ENCODE measurements at places on chromosomes 6 and 20.

- no peak for DNase-seq
Observed at GRCh38 chr6:133888929-133889556, at the start of gene TCF21. Gene TCF21, plus strand, starts transcription at chr6:133889113. Its CDS starts 285 bp downstream, at chr6:133889398.

DNA sequence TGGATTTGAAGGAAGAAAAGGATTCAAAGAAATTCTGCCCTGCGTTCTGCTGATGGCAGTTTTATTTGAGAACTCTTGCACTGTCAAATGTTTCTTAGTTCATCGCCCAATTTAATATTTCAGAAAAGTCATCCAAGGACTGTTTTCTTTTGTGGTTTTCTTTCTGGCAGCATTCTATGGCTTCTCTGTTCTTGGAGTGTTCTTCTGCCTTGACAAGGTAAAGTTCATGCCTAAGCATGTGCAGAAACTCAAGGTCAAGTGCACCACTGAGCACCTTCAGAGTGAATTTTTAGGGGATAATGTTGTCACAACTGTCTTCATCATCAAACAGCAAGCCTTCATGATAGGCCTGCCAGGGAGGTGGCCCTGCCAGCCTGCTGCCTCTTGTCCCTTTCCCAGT lies 225.6 kb downstream of the PLCB1 start:
- no peak for DNase-seq

GRCh38 chr20:13220194-13220903 lies 725 bp upstream of the ISM1 start:
- no peak for DNase-seq

GRCh38 chr20:61569825-61570224 lies 317.8 kb downstream of the CDH4 start:
- DNase-seq: no peak

DNA sequence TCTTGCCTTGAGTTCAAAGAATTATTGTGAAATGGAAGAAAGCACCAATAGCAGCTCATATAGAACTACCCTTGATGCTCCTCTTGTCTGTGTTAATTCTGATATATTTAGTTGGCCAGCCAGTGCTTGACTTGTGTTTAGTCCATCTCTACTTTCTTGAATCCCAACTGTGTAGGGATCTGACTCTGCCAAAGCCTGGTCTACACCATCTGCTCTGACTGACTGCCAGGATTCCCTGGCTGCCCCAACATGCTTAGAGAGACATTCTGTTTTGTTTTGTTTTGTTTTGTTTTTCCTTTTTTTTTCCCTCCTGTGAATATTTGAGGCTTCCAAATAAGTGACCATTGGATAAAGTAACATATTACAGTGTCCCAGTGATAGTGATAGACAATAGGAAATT lies 953.7 kb upstream of the MANEA start:
- DNase-seq: no peak

DNA sequence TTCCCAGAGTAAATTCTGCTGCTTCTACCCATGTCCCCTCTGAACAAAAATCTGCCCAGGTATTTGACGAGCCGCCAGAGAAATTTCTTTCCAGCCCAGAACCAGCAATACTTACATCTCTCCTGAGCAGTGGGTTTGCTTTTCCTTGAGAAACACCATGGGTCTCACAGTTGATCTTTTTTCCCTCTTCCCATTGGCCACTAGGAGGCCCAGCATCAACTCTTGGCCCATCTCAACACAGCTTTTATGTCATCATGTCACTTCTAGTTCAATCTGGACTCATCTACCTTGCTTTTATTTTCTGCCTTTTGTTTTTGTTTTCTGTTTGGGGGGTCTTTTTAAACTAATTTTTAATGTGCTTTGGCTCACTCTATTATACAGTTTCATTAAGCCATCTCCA lies 18.8 kb downstream of the MAFB start:
- no peak for DNase-seq

DNA sequence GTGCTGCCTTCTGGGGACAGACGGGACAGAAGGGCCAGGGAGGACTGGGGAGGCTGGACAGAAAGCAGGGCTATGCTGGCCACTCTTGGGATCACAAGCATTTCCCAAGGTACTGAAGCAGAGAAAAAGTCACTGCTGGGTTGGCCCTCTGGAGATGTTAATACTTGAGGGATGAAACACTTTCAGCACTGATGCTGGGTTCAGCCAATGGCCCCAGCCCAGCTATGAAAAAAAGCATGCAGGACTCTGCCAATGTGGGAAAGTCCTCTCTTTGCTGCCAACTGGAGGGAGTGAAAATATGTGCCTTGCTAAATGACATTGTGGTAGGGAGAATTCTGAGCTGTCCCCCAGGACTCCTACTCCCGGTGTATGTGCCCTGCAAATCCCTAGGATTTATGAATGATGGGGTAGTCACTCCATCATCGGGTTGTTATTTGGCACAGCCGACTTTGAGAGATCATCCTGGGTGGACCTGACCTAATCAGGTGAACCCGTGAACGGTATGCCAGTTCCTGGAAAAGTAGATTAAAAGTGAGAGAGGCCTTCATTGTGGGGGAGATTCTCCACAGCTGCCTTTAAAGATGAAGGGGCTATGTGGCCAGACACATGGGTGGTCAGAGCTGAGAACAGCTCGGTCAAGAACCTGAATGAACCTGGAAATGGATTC lies 119.9 kb upstream of the TRAF3IP2 start:
- DNase-seq: no peak

GRCh38 chr20:10228330-10228729 lies 9.7 kb downstream of the SNAP25 start:
- DNase-seq: no peak

- DNase-seq: no peak
Observed at GRCh38 chr6:51983564-51983963, 103.8 kb downstream of the PKHD1 start.

- no peak for DNase-seq
Observed at GRCh38 chr20:48716086-48716485, 111.7 kb downstream of the PREX1 start.

GRCh38 chr20:47311967-47312681 lies 44.4 kb downstream of the ZMYND8 start:
- no peak for DNase-seq

DNA sequence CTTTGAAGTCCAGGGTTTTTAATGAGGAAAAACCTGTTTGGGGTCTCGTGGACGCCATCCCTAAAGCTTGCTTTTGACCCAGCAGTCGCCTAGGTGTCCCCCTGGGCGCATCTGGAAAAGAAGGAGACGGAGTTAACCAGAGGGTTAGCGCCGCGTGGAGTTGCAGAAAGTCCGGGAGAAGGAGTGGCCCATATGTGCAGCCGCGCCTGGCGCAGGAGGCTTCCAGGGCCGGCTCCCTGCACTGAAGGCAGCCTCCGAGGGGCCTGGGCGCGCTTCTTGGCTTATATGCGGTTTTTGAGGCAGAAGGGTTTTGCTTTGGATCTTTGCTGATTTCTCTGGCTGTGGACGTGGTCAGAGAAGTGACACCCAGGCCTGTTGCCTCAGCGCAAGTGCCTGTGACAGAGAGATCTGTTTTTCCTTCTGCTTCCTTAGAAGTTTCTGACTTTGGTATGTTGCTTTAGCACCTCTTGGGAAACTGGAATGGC lies 987 bp downstream of the TMEM181 start:
- DNase-seq: no peak

- DNase-seq: no peak
Observed at GRCh38 chr6:9830808-9831207, 584.1 kb downstream of the TFAP2A start.

- no peak for DNase-seq
Observed at GRCh38 chr6:125950293-125950692, 6.3 kb upstream of the HINT3 start.

- no peak for DNase-seq
Observed at GRCh38 chr6:160967351-160967750, 24.2 kb upstream of the MAP3K4 start.

DNA sequence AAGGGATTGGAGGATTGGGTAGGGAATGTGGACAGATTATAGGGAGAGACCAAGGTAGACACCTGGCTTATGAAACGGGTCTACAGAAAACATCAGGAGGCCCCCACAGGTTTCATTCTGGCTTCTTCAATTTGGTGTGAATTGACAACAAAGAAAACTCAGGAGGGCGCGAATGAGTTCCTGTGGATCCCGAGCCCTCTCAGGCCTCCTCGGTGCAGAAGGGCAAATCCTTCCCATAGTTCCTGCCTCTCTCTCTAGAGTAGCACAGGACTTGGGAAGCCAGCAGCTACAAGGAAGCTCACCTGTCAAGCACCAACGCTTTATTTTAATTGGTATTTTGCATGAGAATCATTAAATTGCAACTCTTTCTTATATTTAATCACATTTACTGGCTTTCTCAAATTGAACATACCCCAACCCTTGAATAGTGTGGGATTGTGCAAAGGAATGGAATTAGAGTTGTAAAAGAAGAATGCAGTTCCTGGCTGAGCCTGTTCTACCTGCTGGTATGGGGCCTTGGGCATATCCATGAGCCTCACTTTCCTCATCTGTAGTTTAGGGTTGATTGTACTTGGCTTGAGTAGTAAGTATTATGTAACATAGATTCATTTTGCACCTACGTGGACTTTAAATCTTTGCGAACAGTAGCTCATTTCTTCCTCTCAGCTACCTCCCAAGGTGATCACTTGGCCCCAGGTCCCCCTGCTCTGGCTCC lies 56.4 kb upstream of the PHACTR2 start:
- DNase-seq: no peak

DNA sequence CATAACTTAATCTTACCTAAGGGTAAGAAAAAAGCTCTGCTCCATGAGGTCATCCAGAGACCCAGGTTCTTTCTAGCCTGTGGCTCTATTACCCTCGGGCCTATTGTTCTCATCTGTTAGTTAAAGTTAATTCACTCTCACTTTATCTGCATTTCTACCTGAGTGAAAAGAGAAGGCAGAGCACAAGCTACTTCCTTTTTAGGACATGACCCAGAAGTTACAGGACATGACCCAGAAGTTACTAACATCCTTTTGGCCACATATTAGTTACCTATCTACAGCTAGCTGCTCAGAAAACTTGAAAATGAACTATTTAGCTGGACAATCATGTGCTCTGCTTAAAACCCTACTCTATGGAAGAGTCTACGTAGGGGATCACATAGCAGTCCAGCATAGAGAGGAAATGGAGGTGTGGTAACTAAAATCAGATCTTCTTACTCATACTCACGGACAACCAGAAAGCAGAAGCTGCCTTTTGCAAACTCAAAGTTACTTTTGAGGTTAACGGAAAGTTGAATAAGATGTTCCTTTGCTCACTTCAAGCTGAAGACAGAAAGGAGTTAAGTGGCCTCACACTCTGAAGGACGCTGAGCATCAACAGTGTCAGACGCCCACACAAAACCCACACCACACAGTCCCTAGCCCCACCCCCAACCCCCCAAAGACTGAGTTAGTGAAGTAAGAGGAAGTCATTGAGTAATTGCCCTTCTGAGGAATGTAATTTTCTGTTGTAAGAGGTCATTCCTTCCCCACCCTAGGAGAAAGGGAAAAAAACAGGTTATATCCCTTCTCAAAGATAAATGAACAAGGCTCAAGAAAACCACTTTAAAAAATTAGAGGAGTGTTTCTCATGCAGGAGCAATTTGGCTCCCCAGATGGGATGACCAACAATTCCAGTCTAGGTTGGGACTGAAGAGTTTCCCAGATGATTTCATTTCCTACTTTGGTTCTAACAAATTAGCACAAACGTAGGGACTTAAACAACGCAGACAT lies 45.9 kb upstream of the TAB2 start:
- DNase-seq: no peak

GRCh38 chr6:117448732-117449485 lies 23.2 kb upstream of the ROS1 start:
- DNase-seq: no peak

- DNase-seq: no peak
Observed at GRCh38 chr6:751765-752164, 58.8 kb upstream of the EXOC2 start.

DNA sequence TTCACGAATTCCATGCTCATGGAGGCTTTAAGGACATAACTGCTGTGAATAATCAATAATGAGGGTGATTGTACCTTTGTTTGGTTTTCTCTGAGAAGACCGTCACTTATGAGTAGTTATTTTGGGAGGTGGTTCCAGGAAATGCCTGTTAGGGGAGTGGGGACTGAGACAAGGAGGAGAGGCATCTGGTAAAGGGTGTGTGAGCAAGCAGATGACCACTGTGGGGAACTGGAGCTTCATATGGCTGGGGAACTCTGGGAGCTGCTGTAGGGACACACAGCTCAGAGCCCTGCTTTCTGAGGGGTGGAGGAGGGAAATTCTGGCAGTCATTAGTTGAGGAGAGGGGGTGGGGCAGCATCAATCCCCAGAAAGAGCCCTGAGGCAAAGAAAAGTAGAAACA lies 71.3 kb upstream of the TINAG start:
- DNase-seq: no peak

DNA sequence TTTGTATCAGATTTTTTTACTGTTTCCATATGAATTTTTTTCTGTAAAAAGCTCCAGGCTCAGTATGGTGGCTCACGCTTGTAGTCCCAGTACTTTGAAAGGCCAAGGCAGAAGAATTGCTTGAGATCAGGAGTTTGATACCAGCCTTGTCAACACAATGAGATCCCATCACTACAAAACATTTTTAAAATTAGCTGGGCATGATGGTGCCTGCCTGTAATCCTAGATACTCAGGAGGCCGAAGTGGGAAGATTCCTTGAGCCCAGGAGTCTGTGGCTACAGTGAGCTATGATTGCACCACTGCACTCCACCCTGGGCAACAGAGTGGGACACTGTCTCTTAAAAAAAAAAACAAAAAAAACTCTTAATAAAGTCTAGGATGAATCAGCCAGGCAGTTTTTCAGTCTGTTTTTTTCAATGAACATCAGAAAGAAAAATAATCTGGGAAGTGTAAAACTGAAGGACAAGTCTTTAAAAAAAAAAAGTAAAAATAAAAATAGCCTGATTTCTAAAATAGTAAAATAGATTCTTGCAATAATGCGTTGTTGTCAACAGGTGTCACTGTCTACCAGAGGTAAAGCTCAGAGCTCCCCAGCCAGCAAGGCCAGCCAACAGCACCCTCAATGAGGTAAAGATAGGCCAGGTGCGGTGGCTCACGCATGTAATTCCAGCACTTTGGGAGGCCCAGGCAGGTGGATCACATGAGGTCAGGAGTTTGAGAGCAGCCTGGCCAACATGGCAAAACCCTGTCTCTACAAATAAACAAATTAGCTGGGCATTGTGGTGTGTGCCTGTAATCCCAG lies 9.3 kb upstream of the ATG5 start:
- DNase-seq: no peak

Measured in cortex of kidney (tissue), 1 donor.